ENCODE measurements at places on chromosomes 3 and 15.
A peak's percentile ranks its signal among the peaks of the same experiment; 100 is the strongest.

GRCh38 chr3:87148020-87148419 lies 79.1 kb upstream of the CHMP2B start:
- DNase-seq = no peak

GRCh38 chr15:100183921-100184495 lies 157.8 kb downstream of the ADAMTS17 start:
- DNase-seq = no peak

GRCh38 chr3:48739955-48740823 lies 23.2 kb upstream of the IP6K2 start:
- DNase-seq = peak; percentile 79

- no peak for DNase-seq
Measured at GRCh38 chr15:84082739-84083138, 152.8 kb upstream of the GOLGA6L4 start.

DNA sequence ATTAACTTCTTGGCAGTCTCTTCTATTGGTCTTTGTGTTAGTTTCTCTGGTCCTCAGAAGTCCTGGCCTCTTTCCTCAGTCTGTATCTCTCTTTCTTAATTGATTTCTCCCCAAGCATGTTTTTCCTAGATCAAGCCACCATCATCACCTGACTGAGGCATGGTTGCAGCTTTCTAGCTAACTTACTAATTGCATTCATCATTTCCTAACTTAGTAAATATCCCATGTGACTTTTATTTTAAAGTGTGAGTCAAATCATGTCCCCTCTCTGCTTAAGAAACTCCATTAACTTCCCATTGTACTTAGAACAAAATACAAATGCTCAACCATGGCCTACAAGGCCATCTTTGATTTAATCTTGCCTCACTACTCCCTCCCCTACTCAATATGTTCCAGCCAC lies 135.4 kb upstream of the FRMD4B start:
- no peak for DNase-seq

DNA sequence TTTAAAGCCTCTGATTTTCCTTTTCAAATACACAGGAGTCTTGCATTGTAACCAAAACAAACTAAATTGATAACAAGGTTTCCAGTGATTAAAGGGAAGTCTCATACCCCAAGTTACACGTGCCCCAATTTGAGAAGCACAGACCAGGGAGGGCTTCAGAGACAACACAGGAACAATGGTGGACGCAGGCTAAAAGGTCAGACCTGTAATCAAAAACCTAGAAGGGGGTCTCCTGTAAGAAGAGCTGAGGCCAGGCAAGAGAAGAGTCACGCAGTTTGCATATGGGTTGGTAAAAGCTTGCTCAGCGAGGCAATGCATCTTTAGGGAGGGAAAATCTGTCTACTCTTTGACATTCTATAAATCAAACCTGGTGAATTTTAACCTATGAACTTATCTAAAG lies 58.6 kb upstream of the MCF2L2 start:
- DNase-seq = no peak

DNA sequence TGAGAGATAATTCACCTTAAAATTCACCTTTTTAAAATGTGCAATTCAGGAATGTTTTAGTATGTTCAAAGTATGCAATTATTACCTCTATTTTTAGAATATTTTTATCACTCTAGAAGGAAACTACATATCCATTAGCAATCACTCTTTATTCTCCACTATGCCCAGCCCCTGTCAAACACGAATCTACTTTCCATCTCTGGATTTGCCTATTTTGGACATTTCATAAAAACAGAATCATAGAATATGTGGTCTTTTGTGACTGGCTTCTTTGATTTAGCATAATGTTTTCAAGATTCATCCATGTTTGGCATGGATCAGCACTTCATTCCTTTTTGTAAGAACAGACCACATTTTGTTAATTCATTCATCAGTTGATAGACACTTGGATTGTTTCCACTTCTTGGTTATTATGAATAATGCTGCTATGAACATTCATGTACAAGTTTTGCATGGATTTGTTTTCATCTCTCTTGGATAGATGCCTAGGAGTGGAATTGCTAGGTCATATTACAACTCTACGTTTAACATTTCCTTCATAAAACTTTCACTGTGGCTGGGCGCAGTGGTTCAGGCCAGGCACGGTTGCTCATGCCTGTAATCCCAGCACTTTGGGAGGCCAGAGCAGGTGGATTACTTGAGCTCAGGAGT lies 12.7 kb downstream of the HMCES start:
- peak; percentile 56 for DNase-seq

All from fibroblast of mammary gland (primary cell).